ENCODE measurements at places on chromosomes 5 and 9.

- DNase-seq, result no peak
Observed at GRCh38 chr5:39019254-39019653, 54.9 kb downstream of the RICTOR start.

DNA sequence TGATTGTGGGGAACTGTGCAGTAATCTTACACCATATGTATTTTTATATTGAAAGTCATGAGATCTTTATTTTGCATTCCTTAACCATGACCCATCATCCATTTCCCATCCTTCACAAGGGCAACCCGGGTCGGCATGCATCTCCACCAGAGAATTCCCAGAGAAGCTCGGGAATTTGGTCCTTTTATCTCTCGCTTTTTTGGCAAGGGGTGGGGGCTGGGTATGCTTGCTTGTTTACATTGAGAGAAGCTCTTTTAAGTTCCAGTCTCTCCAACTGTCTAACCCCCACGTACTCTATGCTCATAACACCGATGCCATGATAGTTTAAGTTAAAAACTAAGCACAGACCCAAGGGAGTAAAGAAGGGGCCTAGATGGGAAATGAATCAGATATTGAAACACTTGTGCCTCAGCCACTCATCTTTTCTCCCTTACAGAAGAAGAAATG, 109.9 kb upstream of the NFIB start:
- no peak for DNase-seq

DNA sequence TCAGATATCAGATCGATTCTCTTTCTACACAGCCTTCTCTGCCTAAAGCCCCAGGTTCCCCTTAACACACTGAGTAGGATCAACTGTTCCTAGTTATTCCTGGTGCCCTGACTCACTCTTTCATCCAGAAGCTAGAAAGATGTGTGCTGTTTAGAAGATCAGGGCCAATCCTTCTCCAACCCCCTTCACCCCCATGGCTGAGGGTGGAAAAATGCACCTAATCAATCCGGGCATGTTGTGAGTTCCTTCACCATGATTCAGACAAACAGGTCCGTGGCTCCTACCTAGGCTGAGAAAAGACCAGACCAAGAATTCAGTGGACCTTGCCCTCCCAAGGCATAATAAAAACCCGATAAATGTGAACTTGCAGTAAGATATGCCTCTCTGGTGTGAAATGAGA, 85.4 kb upstream of the EQTN start:
- no peak for DNase-seq

GRCh38 chr5:181112476-181112875, 18.5 kb downstream of the OR2V1 start:
- no peak for DNase-seq

- DNase-seq, result no peak
Observed at GRCh38 chr9:84699984-84700383, 30.5 kb downstream of the NTRK2 start.

DNA sequence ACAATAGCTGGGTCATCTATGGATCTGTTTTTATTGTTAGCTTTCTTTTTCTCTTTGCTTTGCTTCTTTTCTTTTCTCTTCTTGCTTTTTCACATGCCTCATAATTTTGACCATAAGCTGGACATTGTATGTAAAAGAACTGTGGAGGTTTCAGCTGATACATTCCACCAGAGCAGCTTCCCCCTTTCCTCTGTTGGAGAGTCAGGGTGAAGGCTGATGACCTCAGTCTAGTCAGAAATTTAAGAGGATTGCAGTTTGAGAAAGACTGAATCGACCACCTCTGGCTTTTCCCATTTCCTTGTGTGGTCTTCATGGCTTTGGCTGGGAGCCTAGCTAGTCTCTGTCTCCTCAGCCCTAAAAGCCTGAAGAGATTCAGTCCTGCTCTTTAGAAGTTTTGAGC, 42.0 kb downstream of the KCNIP1 start:
- no peak for DNase-seq

GRCh38 chr5:137648361-137648760, 87.5 kb downstream of the KLHL3 start:
- no peak for DNase-seq

DNA sequence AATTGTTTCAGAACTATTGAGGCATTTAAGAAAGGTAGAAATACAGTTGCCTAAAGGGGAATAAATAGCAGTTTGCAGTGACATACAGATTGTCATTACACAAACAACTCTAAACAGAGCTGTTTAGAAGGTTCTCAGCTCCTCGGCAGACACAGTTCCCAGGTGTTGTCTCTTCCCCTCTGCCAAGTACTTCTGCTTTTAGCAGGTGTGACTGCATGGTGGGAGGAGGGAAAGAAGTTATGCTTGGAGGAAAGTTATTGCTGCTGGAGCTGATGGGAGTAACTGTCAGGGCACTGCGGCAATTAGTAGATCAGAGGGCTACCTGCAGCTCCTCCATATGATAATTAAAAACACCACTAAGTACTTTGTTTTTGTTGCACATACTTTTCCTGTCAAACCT, 14.5 kb downstream of the EDIL3 start:
- DNase-seq, result no peak

DNA sequence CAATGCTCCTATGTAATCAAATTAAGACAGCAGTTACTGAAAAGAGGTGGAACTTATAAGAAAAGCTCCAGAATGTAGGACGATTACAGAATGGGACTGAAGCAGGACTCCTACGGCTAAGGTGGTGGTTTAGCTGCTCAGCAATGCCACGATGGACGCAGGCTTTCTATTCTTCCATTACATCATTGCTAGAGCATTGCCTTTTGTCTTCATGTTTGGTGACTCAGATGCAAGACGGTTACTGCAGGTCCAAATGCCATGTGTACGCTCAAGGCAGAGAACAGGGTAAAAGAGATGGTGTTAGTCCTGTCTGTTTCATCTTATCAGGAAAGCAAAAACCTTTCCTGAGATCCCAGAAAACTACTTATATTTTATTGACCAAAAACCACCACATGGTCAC, 255.1 kb downstream of the ZSWIM6 start:
- no peak for DNase-seq

DNA sequence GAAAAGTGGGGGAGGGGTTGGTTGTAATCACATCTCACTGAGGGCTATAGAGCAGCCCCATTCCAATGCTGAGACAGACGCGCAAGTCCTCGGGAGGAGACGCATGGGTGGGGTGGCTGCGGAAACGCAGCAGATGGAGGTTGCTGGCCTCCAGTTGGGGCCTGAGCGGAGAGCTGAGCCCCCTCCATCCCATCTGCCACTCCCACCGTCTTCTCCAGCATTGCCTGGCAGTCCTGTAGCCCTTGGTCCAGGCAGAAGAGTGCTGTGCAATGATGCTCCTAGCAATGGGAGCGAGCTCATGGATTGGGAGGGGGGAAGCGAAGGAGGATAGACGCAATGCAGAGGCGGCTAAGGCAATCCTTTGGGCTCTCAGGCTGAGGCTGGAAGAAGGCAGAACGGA, 79.4 kb upstream of the GLRA1 start:
- DNase-seq, result no peak

GRCh38 chr9:32177396-32177795, 207.0 kb upstream of the ACO1 start:
- DNase-seq, result no peak

GRCh38 chr5:133364936-133365707, 247.2 kb downstream of the FSTL4 start:
- DNase-seq, result peak; percentile 77

DNA sequence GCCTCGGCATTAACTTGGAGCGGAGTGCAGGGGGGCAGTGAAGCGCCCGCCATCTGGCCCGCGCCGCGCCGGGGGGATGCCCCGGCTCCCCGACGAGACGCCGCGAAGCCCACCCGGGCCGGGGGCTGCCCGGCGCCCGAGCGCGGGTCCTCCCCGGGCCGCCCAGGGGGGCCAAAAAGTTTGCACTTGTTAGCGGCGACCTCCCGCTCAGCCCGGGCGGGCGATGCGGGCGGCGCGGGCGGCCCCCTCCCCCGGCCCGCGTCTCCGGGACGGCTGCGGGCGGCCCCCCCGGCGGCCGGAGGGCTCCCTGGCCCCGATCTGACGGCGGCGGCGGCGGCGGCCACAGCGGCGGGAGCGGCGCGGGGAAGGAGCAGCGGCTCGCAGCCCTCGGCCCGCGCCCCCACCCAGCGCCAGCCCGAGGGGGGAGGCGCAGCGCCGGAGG, at the start of gene NTNG2:
Gene NTNG2 (plus strand): TSS at position 316 of the 442 bp plus-strand sequence. CDS start 4,774 bp downstream, outside the sequence.
- DNase-seq, result no peak

DNA sequence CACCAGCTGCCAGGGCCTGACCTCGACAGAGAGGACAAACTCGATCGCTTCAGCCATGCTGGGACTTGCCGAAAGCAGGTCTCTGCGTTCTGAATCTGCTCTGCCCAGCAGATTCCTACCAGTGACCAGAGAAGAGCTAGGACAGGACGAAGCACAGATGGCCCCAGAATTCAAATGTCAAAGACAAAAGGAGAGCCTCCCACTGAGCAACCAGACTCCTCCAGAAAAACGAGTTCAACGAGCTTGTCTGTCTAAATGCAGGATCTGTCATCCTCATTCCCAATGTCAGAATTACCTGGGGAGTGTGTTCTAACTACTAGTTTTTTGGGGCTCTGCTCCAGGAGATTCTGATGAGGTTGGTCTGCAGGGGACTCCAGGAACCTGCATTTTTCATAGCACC, 13.4 kb downstream of the AK8 start:
- peak; percentile 51 for DNase-seq

DNA sequence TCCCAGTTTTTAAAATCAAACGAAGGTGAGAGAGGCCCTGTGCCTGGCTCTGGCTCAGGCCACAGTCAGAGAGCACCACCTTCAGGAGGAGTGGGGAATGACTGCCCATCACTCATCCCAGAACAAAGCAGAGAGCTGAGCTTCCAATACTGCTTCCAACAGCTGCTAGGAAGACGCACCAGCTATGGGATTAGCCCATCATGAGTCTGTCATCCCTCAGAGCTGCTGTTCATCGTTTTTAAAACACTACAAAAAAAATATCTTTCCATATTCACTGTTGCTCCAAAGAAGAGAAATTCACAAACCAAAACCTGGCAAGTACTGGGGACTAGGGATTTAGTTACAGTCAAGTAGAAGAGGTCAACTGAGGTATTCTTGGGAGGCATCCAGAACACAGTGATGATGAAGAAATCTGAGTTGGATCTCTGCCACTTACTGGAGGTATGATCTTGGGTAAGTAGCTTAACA, 102.4 kb downstream of the CDK5RAP2 start:
- DNase-seq, result peak; percentile 69

- DNase-seq, result no peak
Observed at GRCh38 chr5:159663986-159664385, 252.3 kb upstream of the ADRA1B start.

GRCh38 chr9:123401879-123402513, 46.0 kb downstream of the CRB2 start:
- DNase-seq, result peak; percentile 88

DNA sequence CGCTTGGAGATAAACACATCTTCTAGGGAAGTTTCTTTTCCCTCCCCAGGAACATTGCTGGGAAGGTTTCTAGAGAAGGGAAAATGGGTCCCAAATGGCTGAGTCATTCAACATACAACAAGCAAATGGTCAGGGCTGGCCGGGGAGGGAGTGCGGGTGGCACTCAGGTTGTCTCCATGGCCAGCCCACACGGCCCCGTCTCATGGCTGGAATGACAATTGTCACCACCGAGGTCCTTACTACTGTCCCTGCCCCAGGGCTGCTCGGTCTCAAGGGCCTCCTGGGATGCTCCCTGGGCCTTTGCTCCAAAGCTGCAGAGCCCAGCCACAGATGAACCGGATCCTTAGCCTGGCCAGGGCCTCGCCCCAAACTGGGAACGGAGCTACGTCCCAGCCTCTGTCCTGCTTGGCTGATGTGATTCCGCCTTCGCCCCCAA, 121.9 kb downstream of the FGF18 start:
- DNase-seq, result no peak

DNA sequence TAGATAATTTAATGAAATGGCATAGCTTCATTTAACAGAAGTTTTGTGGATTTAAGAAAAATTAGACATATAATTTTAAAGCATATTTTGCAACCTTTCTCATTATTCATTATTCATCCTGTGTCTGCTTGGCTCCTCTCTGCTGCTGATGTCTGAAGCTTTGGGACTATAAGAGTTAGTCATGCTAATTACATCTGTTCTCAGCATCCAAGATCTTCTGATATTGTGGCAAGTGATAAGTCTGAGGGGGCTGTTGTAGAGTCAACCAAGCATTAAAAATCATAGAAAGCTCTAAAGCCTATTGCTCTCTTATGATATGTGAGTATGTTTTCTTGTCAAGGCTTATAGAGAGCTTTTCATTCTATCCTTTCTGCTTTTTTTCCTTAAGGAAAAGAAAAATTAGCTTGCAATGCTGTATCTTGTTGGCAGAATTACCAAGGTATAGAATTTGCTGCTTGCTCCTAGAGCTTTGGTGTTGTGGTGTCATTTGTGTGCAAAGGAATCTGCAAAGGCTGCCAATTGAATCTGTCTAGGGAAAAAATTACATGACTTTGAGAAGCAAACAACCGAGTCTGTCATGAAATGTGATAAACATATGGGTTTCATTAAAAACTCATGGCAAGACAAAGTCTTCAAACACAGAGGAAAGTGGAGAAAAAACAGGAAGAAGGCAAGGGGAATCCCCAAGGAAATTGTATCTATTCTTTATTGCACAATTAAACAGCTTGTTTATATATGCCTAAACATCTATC, 156.1 kb upstream of the DAB2 start:
- no peak for DNase-seq

- DNase-seq, result no peak
Observed at GRCh38 chr9:129027685-129028191, 393 bp downstream of the SH3GLB2 start.

GRCh38 chr9:121667890-121668289, 16.5 kb downstream of the DAB2IP start:
- DNase-seq, result no peak

DNA sequence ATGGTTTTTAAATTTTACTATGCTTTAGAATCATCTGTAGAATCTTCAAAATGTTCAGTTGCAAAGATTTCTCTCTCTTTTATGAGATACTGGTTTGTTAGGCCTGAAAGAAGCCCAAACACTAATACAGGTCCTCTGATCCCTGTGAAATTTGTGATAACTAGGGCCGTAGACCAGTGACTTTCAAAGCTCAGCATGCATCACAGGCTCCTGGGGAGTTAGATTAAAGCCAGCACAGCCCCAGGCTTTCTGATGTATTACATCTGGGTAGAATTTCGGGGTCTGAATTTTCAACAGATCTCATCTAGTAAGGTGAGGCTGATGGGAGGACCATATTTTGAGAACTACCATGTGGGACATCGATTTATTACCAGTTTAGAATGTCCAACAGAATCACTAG, 194.1 kb upstream of the PTPRD start:
- DNase-seq, result no peak

DNA sequence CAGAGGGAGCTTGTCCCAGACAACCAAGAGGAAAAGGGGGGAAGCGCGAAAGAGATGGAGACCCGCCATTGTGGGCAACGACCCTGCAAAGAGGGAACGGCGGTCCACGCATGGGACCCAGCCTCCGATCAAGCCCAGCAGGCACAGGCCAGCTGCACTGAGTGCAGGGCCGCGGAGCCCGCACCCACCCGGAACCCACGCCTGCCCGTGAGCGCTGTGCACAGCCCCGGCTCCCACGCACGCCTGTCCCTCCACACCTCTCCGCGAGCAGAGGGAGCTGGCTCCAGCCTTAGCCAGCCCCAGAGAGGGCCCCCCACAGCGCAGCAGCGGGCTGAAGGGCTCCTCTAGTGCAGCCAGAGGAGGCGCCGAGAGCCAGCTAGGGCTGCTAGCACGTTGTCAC, 416.5 kb downstream of the DMRTA1 start:
- no peak for DNase-seq

All from H7 (cell line).